Stimulated activated CD4-positive, alpha-beta T cell treated with anti-CD3 and anti-CD28 coated beads, Interleukin-4, amount 100 ng/mL, for 48 hours (primary cell): ENCODE measurements at places on chromosomes 7 and 10.

DNA sequence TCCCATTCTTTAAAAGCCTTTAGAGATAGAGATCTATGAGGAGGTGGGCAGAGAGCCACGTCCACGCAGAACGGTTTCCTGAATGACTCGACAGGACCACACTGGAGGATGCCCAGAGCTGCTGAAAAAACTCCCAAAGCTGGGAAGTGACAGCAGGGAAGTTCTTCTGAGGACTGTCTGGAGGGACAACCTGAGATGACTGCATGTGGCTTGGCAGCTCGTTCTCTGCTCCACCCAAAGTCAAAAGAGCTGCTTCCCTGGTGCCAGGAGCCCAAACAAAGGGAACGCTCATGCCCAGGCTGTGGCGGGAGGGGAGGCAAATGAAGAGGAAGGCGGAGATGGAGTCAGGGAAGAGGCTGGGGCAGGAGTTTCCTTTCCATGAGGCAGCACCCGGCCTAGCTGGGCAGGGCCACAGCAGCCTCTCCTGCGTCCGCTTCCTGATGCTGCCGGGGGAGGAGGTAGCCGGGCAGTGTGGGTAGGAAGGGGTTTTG lies 95.4 kb downstream of the CCDC3 start:
- no peak for DNase-seq

DNA sequence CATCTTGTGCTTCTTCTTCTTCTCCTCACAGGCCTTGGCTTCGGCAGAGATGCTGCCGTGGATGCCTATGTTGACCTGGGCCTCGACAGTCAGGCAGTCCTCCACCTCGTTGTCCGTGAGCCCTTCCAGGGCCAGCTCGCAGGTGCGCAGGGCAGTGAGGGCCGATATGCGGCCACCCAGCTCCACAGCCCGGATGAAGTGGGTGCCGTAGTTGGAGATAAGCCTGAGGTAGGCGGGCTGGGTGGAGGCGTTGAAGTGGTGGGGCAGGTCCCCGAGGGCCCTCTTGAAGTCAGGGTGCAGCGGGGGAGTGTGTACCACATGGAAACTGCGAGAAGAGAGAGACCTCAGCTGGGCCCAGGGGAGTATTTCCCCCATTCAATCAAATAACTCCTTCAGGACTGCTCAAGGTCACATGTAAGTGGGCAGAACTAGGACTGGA lies 3.7 kb downstream of the PRF1 start:
- DNase-seq = no peak

DNA sequence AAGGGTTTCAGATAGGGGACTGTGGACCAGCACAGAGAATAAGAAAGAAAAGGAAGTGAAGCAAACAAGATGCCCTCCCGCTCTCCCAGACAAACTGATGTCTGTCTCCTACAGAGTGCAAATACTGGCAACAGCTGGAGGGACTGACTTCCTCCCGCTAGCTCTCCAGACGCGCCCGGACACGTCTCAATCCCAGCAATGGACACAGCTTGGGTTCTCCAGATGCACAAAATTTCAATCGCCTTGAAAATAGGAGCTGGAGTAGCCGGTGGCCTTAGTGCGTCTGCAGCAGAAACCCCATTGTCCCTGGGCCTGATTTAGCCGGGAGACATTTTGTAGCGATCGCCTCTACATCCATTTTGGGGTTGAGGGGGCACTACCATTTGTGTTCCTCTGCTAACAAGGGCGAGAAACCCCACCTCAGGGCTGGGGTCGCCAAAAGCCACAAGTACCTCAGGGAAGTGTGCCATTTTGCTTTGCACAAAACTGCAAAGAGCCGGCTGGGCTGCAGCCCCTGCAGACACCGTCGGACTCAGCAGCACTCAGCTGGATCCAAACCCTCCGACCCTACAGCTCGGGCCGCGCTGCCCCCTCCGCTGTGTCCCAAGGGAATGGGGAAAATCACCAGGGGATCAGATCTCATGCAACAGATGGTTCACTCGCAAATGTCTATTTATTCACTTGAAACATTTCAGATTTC lies 5.9 kb downstream of the CPA2 start:
- no peak for DNase-seq

DNA sequence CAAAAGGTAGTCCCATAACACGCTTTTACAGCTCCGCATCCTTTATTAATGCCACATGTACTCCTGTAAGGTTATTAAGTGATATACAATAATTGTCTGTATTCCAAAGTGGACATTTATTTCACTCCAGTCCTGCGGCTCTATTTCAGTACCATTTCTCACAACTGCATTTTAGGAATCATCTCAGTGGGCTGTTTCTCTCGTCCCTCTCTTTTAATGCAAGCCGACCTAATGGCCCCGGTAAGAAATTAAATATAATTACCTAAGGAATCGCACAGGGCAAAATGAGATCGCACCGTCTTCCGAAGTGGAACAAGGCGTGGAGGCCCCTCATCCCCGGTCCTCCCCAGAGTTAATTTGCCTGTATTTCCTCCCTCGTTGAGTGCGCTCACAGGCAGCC lies 216.5 kb downstream of the RAB11FIP2 start:
- no peak for DNase-seq

DNA sequence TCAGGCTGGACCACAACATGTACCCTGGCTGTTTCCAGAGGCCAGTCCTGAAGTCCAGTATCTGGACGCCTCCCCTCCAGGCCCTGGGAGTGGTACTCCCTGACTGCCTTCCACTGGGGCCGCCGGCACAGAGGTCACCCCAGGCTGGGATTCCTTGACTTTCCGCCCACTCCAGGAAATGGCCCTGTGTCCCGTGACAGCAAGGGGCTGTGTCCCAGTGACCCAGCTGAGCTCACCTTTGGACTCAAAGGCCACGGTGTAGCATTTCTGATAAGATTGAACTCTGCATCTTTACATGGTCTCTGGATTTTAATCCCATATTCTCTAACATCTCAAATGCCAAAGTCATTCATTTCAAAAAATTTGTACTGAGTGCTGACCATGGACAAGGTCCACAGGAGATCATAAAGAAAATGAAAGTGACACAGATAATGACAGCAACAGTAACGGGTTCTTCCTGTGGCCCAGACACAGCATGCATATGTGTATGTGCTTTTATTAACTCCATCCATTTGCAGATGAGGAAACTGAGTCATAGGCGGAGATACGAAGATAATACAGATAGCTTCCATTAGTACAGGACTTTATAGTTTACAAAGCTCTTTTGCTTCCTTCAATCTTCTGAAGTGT lies 5.4 kb downstream of the ADAMTS14 start:
- DNase-seq = no peak

DNA sequence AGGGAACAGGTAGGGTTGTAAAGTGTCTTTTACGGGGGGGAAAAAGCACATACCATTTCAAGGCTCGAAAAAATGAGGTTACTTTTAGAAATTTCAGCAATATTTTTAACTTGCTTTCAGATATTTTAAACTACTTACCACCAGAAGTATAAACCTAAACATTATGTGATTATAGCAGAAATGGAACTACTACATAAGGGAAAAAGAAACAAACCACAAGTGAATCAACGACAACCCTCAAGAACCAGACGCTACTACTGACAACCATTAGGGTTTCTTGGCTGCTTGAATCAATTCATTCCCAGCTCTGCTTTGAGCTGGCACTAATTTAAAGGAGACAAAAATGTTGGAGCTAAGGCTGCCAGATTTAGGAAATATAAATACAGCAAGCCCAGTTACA lies 80.1 kb downstream of the ZFAND4 start:
- DNase-seq = no peak

- no peak for DNase-seq
These were observed 21.8 kb downstream of the STAM start for GRCh38 chr10:17665747-17666146.

DNA sequence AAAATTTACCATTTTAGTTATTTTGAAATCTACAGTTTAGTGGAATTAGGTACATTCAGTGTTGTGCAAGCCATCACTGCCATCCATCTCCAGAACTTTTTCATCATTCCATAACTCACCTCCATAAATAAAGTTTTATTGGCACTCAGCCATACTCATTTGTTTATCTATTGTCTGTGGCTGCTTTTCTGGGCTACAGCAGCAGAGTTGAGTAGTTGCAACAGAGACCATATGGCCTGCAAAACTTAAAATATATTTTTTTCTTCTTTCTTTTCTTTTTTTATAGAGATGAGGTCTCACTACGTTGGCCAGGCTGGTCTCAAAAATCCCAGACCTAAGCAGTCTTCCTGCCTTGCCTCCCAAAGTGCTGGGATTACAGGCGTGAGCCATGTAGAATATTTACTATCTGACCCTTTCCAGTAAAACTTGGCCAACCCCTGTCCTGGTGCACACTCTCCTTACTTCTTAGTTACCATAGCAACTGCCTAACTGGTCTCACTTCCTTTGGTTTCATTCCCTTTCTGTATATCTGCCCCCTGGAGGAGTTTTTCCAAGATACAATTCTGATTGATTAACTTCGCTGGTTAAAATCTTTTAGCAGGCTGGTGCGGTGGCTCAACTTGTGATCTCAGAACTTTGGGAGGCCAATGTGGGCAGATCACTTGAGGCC lies 133.2 kb downstream of the CUX1 start:
- DNase-seq = no peak

GRCh38 chr10:103543617-103544525 lies 50.4 kb downstream of the NEURL1 start:
- DNase-seq = no peak

DNA sequence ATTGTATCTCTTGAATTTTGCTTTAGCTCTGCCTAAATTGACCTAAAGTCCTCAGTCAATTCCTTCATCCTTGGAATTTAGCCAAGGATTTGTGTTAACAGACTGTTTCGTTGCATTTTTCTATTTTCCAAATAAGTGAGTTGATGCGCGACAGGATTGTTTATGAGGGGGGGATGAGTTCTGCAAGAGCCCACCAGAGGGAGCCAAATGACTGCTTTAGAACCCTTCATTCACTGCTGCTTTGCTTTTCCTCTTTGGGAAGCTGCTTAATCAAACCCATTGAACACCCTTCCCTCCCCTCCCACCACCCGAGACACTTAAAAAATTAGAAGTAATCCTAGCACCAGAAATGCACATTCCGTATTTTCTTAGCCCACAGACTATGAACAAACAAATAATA lies 33.7 kb upstream of the PTF1A start:
- no peak for DNase-seq

DNA sequence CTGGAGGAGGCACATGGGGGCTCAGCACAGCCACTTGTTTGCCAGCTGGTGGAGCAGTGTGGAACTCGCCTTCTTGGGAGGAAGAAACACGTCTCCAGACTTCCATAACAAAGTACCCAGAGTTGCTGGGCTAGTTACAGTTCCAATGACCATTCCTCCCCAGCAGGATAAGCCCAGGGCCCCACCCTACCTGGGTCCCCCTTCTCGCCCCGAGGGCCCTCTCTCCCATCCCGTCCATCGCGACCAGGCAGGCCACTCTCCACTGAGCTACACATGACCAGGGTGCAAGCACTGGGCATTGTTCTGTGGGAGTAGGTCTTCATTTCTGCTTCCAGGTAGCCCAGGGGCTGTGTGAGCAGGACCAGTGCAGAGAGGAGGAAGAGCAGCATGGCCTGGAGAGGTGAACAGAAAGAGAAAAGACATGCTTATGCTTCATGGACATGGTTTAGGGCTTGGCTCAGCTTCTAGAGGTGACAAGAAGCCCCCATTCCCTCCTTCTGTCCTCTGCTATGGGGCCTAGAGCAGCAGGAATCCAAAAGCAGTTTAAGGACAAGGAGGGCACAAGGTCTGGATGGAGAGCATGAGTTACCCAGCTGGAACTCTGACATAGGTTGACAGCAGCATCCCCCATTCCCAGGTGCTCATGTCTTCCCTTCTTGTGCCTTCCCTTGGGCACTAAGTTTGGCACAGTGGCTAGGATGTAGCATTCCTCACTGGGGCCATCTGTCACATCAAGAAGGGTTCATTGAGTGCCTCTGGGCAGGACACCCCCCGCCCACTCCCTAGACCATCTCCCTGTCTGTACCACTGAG lies 2.4 kb downstream of the SFTPD start:
- DNase-seq = no peak

- no peak for DNase-seq
These were observed 5.6 kb downstream of the GPR15LG start for GRCh38 chr10:84179059-84179710.

DNA sequence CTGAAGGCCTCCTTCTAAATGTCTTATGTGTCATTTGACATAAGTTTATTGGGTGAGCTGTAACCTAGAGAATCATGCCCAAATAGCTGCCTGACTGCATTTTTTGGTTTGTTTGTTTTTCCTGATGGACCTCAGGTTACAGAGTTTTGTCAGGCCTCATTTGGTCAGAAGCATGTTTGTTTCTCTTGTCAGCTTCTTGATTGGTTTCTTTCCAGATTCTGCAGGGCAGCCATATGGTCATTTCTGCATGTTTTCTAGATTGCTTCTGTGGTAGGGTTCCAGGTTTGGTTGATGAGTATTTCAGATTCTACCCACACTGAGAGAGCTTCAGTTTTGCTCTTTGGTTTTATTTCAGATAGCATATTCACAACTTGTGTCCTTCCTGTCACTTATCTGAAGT lies 28.0 kb downstream of the GLCCI1 start:
- no peak for DNase-seq

DNA sequence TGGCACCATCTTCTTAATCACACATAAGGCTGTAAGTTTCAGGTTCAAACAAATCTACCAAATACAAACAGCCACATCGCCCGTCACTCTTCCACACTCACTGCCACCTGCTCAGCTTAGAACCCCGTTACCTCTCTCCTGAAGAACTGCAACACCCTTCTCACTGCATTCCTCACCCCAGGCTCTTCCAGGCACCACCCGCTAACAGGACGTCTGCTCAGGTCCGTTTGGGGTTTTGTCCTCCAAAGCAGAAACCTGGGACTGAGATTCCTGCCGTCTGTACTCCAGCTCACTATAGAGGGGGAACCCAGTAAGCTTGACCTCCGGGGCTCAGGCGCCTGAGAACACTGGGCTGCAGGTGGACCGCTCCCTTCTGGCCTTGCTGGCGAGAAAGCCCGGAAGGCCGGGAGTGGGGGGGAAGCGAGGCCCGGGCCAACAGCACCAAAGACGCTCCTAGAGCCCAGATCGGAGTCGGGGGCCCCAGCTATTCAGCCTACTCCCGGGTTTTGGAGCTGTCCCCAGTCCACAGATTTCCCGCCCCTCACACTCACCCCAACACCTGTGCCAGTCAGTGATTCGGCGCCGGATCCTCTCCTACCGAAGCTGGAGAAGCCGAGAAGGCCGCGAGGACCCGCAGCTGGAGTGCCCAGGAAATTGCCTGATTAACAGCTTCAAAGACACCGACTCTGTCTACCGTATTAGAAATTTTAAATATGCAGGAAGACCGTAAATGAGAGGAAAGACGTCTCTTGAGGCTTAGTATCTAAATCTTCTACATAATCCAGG lies at the start of gene AP3M1:
TSS of gene AP3M1 (minus strand) at position 625 of the 786 bp plus-strand sequence. CDS start 12,449 bp downstream, outside the sequence.
- peak; percentile 77 for DNase-seq

DNA sequence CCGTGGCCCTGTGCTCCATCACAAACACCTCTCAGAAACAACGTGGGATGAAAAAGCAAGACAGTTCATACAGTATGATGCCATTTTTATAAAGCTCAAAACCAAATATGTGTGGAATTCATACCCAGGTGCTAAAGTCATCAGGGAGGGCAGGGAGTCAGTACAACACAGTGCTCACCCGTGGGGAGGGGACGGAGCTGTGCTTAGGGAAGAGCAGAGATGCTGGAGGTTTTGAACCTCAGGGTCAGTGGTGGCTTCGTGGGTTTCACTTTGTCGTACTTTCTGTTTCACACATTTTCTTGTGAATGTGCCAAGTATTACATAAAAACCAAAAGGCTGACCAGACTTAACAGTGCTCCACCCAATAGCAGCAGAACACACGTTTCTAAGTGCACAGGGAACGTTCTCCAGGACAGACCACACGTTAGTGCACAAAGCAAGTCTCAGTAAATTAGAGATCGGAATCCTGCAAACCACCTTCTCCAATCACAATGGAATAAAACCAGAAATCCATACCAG lies 21.2 kb downstream of the ZMIZ2 start:
- no peak for DNase-seq

GRCh38 chr7:155198901-155199845 lies 98.5 kb upstream of the INSIG1 start:
- no peak for DNase-seq

GRCh38 chr7:64114791-64115190 lies 69.6 kb downstream of the ZNF727 start:
- no peak for DNase-seq
